Osteocyte (in vitro differentiated cells): ENCODE measurements at places on chromosomes 16 and 17. TPM values are rescaled to one million over a fixed set of nuclear protein-coding genes. Genes with fewer than 3 reads are reported as not detected.
A peak's percentile ranks its signal among the peaks of the same experiment; 100 is the strongest.

DNA sequence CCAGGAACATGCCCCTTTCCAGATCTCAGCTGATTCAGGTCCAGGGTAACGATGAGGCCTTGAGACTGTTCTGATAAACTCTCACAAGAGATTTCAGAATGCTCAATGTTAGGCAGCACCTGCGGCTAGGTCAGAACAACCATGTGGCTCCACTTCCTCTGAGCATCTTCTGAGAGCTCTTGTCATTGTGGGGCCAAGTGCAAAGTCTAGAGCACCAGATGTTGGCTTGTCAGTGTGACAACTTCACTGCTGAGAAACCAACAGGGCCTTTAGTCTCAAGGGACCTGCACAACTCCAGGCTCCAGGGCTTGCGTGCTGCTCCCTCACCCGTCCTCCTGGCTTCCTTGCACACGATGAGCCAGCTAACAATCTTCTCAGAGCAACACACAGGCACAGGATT, 29.0 kb downstream of the FCSK start:
- no peak for DNase-seq

- DNase-seq: no peak
Measured at GRCh38 chr16:725463-726187, 618 bp downstream of the CCDC78 start.

DNA sequence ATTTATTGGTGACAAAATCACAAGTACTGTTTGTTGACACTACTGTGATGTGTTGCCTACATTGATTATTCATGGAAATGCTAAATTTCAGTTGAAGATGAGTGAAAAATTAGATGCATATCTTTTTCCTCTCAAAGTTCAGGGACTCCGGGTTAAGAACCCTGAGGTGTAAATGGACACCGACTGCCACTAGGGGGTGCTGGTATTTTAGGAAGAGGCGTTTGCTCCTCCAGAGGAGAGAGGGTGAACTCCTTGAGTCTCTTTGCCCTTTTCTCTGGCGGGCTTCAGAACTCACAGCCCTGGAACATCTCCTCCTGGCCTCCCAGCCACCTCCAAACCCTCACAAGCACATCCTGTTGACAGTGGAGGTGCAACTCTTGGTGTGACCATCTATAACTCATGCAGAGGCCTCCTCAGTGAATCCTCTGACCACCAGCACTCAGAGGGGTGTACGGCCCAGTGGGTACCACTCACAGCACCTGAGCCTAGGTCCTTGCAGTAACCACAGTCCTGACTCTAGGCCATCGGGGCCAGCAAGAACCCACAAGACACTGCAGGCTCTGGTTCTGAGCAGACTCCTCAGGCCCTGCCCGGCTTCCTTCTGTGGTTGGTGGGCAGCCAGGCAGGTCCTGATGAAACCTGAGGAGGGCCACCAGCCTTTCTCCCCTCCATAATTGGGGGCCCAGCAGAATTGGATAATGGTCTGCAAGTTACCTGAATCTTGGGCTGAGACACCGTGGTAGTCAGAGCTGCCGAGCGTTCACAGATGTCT, 26.2 kb upstream of the PIK3R5 start:
- DNase-seq: peak; percentile 87

Gene PMM2
- total RNA-seq: 42.9 and 45.3 TPM in 2 replicates

DNA sequence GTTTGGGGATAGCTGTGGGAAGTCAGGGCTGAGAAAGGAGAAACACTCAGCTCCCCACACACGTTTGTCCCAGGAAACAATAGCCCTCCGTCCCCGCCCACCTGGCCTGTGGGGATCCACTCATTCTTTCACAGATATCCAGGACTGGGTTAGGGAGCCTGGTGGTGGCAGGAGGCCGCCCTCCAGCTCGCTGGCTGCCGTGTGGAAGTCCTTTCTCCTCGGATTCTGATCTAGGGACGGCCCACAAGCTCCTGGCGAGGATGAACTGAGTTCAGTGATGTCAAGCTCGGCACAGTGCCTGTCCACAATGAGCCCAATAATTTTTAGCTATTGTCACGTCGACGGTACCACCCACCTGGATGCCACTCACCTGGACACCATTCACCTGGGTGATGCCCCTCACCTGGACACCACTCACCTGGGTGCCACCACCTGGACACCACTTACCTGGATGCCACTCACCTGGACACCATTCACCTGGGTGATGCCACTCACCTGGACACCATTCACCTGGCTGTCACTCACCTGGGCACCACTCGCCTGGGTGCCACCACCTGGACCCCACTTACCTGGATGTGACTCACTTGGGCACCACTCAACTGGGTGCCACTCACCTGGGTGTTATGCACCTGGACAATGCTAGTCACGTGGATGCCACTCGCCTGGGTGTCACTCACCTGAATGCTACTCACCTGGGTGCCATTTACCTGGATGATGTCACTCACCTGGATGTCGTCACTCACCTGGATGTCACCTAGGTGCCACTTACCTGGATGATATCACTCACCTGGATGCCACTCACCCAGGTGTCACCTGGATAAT, 172.5 kb upstream of the FOXF1 start:
- no peak for DNase-seq

Gene ALDH3A1
- total RNA-seq: 0.52 and 1.6 TPM in 2 replicates

GRCh38 chr17:81538651-81539570, 10.7 kb downstream of the FSCN2 start:
- DNase-seq: no peak

DNA sequence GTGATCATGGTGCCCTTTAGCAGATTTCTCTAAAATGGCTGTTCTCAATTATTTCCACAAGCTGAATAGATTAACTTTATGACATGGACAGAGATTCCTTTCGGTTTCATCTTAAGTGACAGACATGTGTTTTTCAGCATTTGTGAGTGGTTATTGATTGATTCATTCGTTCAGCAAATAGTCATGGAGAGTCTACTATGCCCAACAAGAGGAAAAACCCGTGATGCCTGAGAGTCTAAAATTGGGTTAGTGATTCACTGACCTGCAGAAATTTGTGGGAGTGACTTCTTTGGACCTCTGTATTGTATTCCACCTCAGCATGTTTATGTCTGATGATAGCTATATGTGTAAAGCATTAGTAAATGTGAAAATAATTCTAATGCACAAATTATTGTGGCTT, 28.0 kb upstream of the DUSP14 start:
- no peak for DNase-seq

- no peak for DNase-seq
Measured at GRCh38 chr16:57025941-57026777, 36.8 kb downstream of the NLRC5 start.

DNA sequence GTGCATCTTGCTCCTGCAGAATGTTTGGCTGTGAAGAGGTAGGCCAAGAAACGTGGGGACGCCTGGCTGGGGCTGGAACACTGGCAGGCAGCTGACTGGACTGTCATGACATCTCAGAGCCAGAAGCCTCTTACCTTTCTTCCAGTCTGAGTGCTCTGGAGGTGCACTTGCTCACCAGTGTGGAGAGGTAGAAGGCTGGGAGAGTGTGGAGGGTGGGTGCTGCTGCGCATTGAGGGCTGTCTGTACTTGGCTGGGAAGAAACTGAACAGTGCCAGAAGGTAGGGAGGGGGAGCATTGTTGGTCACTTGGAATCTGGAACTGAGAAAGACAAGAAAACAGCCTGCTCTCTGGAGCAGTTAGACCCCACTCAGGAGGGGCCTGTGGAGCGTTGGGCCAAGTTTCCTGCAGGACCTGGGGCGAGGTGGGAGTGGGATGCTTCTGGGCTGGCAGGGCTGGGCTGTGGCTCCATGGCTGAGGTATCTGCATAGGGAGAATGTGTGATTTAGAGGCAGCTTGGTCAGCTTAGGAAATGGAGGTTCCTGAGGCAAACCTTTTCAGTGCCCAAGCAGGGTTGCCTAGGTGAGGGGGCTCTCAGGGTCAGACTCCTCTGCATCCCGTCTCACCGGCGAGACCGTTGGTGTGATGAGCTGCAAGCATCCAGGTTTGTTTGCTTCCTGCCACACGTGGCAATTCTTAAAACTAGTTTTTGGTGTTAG, 55.1 kb downstream of the KSR1 start:
- no peak for DNase-seq

Gene KRTAP4-4
- not detected in 2 replicates for total RNA-seq

DNA sequence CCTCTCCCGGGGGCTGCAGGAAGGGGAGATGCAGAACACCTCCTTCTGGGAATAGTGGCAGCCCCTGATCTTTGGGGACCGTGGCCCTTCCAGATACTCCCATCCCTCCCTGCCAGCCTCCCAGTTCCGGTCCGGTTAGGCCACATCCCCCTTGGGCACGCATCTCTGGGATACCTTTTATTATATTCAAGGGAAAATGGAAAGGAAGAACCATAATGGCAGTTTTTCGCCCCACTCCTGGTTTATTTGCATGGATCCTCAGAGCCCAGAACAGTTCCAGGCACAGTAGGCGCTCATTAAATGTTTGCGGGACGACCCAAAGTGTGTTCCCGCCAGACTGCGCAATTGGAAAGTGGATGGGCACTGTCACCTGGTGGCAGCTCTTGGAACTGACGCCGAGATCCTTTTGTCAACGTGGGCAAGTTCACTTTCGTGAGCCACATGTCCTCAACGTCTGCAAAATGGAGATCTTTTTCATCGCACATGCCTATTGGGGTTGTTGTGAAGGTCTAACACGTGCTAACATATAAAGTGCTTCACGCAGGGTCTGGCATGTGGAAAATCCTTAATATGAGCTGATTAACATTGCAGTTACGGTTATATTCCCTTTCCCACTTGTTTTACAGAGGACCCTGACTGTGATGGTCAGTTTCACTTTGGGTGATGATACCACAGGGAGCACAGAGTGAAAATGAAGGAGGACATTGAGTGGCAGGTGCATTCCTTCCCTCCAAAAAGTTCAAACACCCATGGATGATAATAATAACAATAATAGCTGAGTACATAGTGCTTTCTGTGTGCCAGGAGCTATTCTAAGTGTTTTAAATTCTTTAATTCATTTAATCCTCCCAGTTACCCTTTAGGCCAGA, 1.7 kb upstream of the GPRC5B start:
- peak; percentile 89 for DNase-seq

- no peak for DNase-seq
Measured at GRCh38 chr16:84143784-84144199, 1.2 kb downstream of the HSDL1 start.

- no peak for DNase-seq
Measured at GRCh38 chr16:56710181-56710737, 19.7 kb upstream of the NUP93 start.

Gene GABARAP
- total RNA-seq: 642 TPM in 2 replicates

- no peak for DNase-seq
Measured at GRCh38 chr17:13400491-13400890, 201.2 kb downstream of the HS3ST3A1 start.

Gene WNT9B
- not detected in 2 replicates for total RNA-seq

DNA sequence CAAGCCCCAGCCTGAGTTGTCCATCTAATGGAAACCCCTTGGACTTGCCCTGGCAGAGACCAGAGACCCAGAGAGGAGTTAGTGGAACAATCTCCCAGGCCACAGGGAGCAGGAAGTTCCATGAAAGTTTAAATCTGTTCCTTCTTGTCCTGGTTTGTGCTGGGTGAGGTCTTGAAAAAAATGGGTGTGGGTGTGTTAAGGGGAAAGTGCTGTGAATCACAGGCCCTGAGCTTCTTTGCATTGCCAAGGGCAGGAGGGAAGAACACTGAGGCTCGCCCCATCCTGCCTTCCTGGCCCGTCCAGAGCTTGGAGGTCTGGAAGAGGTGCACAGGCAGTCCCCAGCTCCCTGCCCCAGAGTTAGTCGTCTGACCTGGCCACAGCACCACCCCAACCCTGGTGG, 2.3 kb downstream of the ADORA2B start:
- no peak for DNase-seq

GRCh38 chr17:14351493-14351892, 50.6 kb downstream of the HS3ST3B1 start:
- no peak for DNase-seq

GRCh38 chr16:48347980-48348379, 37.2 kb downstream of the SIAH1 start:
- DNase-seq: no peak

Gene SLC5A11
- total RNA-seq: not detected in 2 replicates

DNA sequence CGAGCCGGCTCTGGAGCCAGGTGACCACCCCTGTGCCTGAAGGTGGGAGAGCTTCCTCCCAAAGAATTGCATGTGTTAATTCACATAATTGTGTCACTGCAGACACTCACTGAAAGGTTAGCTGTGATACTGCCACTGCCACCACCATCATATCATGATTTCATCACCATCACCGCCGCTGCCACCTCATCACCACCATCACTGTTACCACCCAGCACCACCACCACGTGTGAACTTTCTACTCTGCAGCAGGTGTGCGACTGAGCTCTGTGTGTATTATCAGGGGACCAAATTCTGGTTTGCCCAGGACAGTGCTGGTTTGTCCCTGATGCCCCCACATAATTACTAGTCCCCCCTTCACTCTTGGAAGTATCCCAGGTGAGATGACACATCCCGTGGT, 15.2 kb downstream of the BCAR1 start:
- no peak for DNase-seq

GRCh38 chr16:1188432-1189189, 35.7 kb downstream of the CACNA1H start:
- DNase-seq: peak; percentile 92

GRCh38 chr16:82699711-82700495, 73.1 kb downstream of the CDH13 start:
- no peak for DNase-seq

- no peak for DNase-seq
Measured at GRCh38 chr17:74677558-74678466, 34.9 kb downstream of the CD300LF start.

Gene DOC2B
- 0.10 TPM in 1 of 2 replicates, not detected in the other for total RNA-seq

- DNase-seq: no peak
Measured at GRCh38 chr17:66829386-66829864, 5.5 kb upstream of the CACNG5 start.

Gene CD300C
- total RNA-seq: not detected in 2 replicates

- DNase-seq: no peak
Measured at GRCh38 chr16:79981814-79982213, 381.3 kb upstream of the MAF start.

DNA sequence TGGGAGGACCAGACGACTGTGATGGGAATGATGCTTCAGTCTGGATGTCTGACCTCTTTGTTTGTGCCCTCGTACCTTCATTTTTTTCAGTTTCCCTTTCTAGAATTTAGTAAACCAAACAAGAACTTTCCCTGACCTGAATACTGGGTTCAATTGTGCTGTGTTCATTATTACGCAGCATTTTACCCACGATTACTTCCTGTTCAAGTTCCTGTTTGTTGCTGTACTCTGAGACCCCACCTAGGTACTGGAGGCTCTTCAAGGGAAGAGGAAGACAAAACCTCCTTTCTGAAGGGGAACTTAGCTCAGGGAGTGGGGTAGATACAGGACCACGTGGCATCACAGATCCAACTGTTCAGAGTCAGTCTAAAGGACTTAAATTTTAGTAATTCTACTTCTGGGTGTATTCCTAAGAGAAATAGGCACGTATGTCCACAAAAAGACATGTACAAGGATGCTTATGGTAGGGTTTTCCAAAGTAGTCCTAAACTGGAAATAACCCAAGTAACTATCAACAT, 9.2 kb upstream of the PRKCB start:
- DNase-seq: no peak

DNA sequence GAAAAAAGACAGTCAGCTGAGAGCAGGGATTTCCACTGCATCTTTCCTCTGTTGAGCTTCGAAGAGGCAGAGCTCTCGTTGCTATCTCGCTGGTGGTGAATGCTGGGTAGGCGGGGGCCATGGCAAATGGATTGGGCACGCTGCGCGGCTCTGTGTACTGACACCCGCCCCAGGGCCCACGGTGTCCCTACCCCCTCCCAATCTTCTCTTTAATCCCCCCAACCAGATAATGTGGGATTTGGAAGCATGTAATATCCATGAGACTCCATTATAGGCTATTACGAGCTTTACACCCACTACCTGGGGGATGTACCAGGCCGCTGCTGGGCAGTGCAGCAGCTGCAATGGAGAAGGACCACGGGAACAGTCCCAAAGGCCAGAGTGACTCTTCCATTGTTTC, 8.3 kb downstream of the PIPOX start:
- DNase-seq: no peak
